Trophoblast cell (in vitro differentiated cells and primary cell): ENCODE measurements at places on chromosomes 13 and 19.

GRCh38 chr13:113150550-113151365 is 7.7 kb upstream of the PROZ start:
- DNase-seq = no peak

GRCh38 chr19:7975037-7975436 is 30.4 kb downstream of the ELAVL1 start:
- DNase-seq = no peak

- peak; percentile 88 for DNase-seq
Observed at GRCh38 chr13:108957369-108958012, 328.1 kb downstream of the MYO16 start.

GRCh38 chr13:52665325-52665724 is 12.7 kb downstream of the SUGT1 start:
- DNase-seq = peak; percentile 40

DNA sequence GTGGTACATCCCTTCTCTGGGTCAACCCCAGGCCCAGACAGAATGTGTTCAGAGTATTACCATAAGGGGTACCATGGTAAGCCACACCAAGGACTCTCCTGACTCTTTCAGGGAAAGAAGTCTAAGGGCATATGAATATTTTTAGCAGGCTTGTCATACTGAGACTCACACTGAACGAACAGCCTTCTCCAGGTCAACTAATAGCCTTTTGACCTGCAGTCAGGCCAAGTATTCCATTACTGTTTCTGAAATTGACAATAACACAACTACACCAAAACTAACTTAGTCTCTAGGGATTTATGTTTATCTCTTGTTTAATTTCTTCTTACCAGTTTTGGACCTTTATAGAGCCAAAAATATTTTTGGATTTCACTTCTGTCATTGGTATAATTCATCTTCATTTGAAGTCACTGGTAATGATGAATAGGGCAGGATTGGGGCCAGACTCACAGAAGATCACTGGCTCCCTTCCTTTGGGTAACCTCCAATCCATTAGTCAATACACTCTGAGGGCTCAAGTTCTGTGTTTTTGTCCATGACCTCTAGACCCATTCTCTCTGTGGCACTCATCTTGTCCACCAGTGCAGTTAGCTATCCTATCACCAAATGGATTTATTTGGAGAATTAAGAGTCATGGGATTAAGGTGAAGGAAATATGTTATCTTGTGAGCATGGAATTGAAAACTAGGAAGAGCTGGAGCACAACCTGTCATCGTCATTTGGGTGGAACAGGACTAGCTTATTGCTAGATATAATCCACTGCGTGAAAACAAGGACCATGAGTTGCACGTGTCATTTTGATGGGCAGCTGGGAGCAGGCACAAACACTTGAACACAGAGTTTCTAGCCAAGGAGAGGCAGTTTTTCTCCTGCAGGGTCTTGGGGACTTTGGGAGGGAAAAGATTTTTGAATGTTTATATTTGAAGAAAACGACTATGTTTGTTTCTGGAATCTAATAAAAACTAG is 313.3 kb downstream of the DCLK1 start:
- DNase-seq = no peak

DNA sequence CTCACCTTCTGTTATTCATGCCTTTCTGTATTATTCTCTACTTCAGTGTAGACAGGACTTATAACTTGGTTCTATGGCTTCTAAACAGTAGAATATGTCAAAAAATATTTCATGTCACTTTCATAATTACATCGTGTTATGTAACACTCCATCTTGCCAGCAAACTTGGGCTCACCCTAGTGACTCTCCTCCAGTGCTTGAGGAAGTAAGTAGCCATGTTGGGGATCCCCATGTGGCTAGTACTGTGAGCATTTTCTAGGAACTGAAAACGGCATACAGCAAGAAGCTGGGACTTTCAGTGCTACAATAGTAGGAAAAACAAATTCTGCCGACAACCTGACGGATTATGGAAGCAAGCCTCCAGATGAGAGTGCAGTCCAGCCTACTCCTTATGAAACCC is 495.6 kb downstream of the SLITRK6 start:
- no peak for DNase-seq

- DNase-seq = no peak
Observed at GRCh38 chr13:32504263-32504662, 34.3 kb downstream of the N4BP2L2 start.

DNA sequence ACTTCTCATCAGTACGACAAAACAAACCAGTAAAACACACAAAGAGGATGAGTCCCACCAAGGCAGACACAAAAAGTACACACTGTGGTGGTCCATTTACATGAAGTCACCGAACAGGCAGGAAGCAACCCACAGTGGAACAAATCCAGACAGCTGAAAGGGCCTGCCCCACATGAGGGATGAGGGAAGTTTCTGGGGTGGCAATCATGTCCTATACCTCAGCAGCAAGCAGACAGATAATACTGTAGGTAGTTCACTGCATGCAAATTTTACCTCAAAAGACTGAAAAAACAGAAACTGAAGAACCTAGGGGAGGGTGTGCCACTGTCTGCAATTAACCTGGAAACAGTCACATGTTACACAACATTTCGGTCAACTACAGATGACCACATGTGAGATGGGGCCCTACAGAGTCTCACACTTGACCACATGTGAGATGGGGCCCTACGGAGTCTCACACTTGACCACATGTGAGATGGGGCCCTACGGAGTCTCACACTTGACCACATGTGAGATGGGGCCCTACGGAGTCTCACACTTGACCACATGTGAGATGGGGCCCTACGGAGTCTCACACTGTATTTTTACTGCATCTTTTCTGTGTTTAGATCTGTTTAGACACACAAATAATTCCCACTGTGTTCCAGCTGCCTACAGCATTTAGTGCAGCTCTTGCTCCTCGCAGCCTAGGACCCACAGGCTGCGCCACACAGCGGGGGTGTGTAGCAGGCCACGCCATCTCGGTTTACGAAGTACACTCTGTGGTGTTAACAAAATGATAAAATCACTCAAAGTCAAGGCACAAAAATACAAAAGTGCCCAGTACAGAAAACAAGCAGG is 22.2 kb downstream of the PCID2 start:
- DNase-seq = no peak

GRCh38 chr13:75153834-75154233 is 328.1 kb downstream of the TBC1D4 start:
- DNase-seq = no peak

- DNase-seq = no peak
Observed at GRCh38 chr19:9673912-9674662, 813 bp downstream of the ZNF562 start.

DNA sequence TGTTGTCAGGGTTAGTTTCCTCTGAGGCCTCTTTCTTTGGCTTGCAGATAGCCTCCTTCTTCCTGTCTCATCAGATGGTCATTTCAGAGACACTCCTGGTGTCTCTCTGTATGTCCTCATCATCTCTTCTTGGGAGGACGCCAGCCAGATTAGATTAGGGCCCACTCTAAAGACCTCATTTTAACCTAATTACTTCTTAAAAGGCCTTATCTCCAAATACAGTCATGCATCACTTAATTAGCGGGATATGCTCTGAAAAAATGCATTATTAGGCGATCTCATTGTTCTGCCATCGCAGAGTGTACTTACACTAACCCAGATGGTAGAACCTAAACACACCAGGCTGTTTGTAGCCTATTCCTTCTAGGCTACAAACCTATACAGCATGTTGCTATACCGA is 89.0 kb downstream of the CDK8 start:
- DNase-seq = no peak

GRCh38 chr13:27924529-27925141 is 4.8 kb downstream of the PDX1 start:
- no peak for DNase-seq

- no peak for DNase-seq
Observed at GRCh38 chr13:100895651-100896050, 221.1 kb upstream of the TMTC4 start.

GRCh38 chr19:12497032-12497431 is 12.4 kb upstream of the ZNF709 start:
- no peak for DNase-seq

DNA sequence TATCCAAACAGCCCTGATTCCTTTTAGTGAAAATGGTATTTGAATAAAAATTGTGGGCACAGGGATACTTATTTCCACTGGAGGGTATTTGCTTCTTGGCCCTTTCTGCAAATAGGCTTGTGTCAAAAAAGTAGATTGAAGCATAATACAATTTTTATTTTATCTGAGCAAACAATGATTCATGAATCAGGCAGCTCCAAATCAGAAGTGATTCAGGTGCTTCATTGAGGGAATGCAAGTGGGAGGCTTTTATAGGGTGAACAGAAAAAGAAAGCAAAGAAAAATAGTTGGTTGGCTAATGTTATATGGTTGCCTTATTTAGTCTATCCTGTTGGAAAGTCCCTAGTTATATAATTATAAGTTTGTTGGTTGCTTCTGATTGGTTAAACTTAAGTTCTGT is 117.9 kb downstream of the ITGBL1 start:
- no peak for DNase-seq

DNA sequence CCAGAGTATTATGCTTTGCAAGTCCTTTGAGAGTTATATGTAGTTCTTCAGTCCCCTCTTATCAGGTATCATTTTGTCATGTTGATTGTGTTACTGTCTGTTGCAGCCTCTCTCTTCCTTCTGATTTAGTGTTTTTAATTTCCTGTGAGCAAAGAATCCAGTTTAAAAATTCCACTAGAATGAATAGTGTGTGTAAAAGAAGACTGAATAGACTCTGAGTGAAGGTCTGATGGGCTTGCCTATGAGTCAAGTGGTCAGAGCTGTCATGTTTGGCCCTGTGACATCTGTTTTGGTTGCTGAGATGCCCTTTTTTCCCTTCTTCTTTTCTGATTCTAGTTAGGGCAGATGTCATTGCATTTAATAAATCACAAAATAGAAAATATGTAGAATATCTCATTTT is 23.3 kb upstream of the KCTD4 start:
- DNase-seq = no peak

DNA sequence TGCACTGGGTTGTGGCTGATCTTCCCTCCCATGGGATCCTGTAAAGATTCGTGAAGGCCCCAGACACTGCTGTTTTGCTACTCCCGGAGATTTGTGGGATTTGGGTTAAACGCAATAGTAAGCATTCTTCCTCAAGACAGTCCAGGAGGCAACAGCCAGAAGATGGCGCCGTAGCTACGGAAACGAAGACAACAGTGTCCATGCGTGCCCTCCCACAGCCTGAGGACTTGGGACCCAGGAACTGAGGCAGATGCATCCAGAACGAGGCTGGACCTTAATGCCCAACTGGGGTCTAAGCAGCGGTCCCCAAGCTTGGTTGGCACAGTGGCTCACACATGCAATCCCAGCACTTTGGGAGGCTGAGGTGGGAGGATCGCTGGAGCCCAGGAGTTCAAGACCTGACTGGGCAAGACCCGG is 57.6 kb upstream of the ZNF507 start:
- DNase-seq = peak; percentile 75

GRCh38 chr19:10565028-10565566 is 713 bp downstream of the KRI1 start:
- DNase-seq = peak; percentile 15

GRCh38 chr19:6577476-6578125 is 13.3 kb downstream of the CD70 start:
- DNase-seq = peak; percentile 38

DNA sequence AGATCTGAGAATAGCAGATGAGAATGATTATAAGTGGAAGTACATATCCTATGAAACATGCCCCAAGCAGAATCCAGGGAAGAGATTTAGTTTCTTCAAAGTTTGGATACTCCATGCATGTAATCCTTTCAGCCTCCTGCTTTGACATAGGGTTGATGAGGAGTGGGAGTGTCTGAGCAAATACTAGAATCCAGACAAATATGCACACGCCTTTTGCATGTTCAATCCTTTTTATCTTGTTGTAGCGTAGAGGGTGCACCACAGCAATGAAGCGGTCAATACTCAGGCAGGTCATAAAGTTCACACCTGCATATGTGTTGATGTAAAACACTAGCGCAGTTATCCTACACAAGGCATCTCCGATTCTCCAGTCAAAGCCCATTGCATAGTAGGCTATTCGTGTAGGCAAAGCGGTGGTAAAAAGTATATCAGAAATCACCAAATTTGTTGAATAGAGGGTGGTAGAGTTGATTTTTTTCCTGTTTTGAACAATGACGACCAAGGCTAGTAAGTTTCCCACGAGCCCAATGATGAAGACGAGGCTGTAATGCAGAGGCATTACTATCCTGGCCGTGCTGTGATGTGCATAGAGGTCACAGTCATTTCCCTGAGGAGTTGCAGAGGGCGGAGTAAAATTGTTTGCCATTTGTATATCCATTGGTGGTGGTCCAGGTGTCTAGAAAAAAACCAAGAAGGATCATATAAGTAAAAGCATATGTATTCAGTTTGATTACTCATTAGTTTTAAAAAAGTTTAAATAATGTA is 11.5 kb downstream of the GPR183 start:
- no peak for DNase-seq

DNA sequence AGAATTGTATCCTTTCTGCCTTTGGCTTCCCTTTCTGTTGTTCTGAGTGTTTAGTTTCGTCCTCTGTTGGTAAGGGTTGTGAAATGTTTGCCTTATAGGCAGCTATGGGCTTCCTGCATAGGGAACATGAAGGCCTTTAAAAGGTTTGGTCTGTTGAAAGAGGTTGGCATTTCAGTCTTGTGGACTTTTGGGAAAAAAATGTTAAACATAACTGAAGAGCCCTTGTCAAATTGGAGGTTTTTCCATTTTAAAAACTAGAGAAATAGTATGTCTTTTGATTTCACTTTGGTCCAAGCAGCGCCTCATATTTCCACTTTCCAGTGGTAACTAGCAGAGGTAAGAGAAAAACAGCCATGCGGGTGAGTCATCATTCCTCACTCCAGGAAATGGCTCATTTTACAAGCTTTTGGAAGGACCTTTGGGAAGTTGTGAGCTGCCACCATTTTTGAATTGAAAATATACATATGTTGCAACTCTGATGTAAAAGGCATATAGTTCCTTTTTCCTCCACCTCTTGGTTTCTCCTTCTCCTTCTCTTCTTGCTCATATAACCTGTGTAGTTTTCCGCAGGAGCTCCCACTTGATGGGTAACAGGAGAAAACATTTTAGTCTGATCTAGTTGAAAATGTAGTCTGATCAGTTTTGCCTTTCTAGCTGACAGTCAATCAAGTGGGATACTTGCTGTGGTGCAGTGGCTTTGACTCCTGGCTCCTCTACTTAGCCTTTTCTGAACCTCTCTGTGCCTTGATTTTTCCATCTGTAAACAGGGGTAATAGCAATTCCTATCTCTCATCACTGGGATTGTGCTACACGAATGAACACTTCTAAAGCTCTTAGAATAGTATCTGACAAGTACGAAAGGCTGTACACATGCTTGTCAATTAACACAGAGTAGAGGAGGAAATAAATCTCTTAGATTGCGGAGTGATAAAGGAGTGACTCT is 23.0 kb downstream of the GPC6 start:
- DNase-seq = no peak

- DNase-seq = peak; percentile 34
Observed at GRCh38 chr13:25217023-25217885, 45.2 kb upstream of the AMER2 start.
